RWPE1 (cell line): ENCODE measurements at places on chromosomes 16 and 17.

DNA sequence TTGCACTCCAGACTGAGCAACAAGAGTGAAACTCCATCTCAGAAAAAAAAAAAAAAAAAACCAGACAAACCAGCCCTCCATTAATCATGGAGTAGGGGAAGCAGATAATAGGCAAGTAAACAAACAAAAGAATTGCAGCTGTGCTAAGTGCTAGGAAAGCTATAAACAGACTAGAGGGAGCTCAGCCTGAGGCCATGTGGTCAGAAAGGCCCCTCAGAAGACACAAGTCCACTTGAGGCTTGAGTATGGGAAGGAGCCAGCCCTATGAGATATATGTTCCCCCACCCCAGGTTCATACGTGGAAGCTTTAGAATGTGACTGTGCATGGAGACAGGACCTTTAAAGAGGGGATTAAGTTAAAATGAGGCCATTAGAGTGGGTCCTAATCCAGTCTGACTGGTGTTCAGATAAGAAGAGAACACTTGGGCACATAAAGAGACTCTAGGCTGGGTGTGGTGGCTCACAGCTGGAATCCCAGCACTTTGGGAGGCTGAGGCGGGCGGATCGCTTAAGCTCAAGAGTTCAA lies 132.6 kb upstream of the NOL11 start:
- DNase-seq: no peak

DNA sequence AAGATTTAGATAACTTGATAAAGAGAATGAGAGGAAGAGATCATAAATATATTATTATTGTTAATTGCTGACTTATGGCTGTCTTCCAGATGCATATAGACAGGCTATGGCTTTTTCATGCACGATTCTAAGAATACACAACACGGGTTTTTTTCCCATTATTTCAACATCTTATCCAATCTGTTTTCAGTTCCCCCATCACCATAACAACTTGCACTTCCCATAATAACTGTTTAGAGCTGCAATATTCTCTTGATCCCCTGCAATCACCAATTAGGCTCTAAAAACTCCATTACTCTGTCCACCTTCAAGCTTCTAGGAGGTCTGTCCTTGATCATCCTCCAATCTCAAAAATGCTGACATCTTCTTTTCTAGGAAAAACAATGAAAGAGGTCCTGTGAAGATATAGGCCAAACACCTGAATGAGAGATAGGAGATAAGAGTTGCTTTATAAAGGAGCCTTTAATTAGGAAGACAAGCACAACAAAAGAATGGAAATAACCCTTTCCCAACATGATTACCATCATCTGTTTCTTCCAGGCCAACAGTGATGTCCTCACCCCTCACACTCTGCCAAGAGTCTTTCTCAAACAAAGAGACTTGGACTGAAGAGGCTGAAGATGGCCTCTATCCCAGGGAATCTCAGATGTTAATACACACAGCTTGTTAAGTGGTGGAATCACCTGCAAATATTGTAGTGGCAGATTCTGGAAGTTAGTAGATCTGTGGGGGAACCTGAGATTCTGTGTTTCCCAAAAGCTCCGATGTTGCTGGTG lies 32.2 kb upstream of the CCL2 start:
- DNase-seq: no peak

- no peak for DNase-seq
These were observed 1.0 kb downstream of the SRCIN1 start for GRCh38 chr17:38604479-38605403.

- DNase-seq: no peak
These were observed 1.4 kb downstream of the ARSG start for GRCh38 chr17:68292689-68293040.

DNA sequence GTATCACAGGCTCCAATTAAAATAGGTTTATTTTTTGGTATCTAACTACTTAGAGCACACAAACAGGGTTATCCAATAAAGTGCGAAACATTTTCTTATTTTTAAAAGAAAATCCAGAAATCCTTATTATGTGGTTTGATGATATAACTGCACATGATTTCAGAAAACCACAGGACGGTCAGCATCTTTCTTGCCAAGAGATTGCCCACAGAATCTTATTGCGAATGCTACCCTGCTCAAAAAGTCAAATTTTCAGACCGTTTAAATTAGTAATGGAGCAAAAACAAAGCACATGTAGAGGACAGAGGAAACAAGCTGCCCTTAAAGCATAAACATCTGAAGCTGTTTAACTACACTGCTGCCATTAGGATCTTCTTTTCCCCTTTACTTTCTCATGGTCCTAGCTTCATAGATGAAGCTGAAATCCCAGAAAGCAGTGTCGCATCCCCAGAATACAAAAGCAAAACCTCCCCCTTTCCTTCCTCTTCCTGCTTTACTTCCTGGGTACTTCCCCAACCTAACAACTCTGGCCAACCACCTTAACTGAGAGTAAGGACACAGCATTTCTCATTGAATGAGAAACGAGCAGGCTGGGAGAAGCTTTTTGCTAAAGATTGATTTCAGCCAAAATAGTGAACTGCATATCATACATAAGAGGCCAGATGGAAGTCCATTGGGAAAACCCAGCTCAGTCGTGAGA lies 43.7 kb downstream of the CMTM4 start:
- DNase-seq: no peak

- DNase-seq: no peak
These were observed 279.6 kb downstream of the HS3ST3B1 start for GRCh38 chr17:14580499-14580898.

DNA sequence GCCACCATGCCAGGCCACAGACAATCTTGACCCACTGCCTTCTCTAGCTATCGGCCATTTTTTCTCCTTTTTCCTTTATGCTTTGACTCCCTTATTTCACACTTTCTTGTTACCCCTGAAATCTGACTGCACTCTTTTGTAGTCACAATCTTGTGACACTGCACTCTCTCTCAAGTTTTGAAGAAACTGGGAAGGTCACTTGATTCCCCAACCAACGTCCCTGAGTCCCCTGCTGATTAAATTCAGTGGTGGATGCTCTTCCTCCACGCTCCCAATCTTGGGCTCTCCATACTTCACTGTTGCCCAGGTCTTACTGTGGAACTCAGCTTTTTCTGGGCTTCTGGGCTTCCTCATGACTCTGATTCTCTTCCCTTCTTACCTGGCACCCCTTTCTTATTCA lies 33.9 kb downstream of the PECAM1 start:
- no peak for DNase-seq
